T-helper 22 cell (primary cell): ENCODE measurements at places on chromosomes 6 and 20.

GRCh38 chr6:48917233-48917632 is 545.8 kb downstream of the MMUT start:
- DNase-seq: no peak

DNA sequence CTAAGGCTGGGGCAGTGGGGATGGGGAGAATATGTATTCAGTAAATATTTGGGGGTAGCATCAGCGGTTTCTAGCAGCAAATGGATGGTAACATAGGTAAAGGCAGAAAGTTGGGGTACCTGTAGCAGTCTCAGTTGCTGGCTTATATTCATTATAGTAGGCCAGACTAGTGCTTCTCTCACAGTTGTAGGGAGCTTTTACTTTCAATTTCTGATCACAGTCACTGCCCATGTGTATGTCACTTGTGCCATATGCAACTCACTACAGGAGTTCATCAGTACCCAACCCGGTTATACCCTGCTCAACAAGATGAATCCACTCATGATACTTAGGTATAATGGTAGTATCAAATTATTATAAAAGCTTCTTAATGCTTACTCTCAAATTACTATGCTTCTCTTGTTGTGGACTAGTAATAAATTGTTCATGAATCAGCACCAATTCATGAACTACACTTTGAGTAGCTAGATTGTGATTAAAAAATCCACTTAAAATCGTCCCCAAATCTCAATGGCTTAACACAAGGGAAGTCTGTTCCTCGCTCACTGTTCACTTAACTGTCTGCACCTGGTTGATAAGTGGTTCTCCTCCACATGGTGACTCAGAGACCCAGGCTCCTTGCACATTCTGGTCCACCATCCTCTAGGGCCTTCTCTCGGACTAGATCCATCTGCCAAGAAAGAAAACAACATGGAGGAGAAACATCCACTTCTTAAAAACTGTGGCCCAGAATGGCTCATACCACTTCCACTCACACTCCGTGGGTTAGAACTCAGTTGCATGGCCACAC is 31.3 kb upstream of the MYLIP start:
- no peak for DNase-seq

GRCh38 chr6:92922216-92922806 is 497.0 kb downstream of the EPHA7 start:
- DNase-seq: no peak

- DNase-seq: no peak
These were observed 973.1 kb upstream of the DEFB115 start for GRCh38 chr20:30284281-30284905.

DNA sequence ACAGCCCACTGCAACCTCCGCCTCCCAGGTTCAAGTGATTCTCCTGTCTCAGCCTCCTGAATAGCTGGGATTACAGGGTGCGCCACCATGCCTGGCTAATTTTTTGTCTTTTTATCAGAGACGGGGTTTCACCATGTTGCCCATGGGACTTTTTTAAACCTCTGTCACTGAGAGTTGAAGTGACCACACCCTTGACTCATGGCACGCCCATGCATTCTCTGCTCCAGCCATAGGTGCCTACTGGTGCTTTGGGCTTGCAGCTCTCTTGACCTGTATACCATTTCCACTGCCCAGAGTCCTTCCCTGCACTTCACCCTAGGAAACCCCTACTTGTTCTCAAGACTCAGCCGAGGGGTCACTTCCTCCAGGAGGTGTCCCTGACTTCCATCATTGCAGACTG is 2.4 kb upstream of the SCRT2 start:
- no peak for DNase-seq

DNA sequence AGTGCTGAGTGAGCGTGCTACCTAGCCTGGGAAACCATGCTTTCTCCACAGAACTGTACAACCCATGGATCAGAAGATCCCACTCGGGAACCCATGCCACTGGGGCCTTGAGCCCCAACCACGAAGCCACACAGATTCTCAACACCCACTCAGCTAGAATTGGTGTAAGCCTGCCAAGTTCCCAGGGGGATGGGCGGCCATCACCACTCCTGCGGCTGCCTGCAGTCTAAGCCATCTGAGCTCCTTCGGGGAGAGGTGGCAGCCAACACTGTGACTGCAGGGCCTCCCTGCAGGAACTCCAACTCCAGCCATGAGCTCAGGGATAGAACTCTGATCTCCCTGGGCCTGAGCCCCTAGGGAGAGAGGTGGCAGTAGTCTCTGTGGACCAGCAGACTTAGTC is 33.6 kb upstream of the SENP6 start:
- DNase-seq: no peak

DNA sequence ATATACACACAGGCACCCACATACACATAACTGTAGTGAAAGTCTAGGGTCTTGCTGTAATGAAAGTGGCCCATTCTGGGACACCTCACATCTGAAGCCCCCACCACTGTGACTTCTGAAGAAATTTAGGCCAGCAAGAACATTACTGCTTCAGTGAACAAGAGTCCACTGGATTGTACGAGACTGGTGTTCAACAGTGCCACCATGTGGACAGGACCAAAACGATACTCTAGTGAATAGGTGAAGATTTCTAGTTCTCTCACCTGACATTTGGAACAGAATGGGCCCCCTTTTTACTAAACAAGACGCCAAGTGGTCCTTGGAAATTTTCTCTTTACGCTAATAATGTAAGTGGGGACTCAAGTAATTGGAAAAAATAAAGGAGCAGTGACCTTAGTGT is 156.9 kb downstream of the MAFB start:
- no peak for DNase-seq

DNA sequence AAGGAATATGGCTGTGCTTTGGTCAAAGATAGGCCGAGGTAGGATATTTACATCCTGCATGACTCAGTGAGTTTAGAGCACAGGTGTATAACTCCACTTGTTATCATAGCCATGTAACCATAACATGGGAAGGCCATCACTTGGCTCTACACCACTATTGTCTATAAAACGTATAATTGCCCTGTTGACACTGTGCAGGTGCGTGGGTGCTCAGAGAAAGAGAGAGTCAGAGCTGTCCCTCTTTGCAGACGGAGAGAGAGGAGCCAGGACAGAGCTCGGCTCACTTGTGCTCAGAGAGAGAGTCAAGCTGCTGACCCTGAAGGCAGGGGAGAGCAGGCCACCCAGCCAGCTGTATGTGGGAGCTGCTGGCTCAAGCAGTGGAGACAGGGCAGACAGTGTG is 46.0 kb downstream of the OR2B6 start:
- no peak for DNase-seq

DNA sequence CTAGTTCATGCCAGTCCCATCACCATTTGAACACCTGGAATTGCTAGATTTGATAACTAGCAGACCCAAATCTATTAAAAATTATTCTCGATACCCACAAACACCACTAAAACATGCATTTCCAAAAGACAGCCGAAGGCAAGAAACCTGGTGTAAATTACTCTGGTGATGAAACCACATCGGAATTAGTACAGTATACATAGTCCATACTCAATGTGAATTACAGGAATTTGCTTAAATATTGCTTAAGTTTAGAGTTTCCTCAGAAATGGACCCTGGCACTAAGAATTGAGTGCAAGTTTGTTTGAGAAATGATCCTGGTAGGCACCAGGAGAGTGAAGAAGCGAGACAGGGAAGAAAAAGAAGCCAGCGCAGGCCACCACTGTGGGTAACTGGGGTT is 13.7 kb downstream of the LY86 start:
- DNase-seq: no peak

DNA sequence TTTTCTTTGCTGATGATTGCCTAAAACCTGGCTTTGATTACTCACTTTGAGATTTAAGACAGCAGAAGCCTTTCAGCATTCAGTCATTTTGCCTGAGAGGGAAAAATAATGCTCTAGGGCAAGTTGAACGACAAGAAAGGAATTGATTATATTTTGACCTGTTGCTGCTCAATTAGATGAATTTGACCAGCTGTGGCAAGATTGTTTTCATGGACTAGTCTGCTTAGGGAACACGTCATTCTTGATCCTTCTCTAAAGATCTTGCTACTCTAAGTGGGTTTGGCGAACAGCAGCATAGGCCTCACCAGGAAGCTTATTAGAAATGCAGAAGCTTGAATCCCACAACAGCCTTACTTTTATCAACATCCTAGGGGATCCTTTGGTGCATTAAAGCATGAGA is 59.7 kb upstream of the PHACTR1 start:
- no peak for DNase-seq

DNA sequence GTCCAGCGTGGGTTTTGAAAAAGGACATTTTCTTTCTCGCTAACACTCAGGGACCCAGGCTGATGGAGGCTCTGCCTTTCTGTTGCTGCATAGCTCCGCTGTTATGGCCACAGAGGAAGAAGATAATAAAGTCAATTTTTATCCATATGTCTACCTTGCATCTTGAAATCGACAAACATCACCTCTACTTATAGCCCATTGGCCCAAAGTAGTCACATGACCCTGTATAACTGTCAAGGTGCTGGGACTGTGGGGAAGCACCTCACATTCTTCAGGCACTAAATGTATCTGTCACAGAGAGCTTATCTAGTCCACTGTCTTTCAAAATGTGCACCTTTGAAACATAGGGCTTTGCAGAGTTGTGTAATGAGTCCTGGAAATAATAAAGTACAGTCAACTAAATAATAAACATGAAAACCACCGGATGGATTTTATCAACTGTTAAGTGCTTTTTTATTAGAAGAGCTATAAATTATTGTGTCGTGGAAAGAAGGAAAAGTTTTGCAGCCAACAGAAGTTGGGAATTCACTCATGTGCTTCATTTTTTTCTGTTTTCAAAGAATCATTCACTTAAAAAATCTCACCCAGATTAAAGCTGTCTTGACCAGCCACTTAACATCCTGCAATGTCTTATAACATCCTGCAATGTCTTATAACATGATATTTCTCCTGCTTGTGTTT is 47.7 kb upstream of the RCAN2 start:
- no peak for DNase-seq

GRCh38 chr6:125979101-125979500 is 7.2 kb upstream of the TRMT11 start:
- DNase-seq: no peak
